Chondrocyte (in vitro differentiated cells): ENCODE measurements at places on chromosomes 1 and 21. TPM values are rescaled to one million over a fixed set of nuclear protein-coding genes. Genes with fewer than 3 reads are reported as not detected.

DNA sequence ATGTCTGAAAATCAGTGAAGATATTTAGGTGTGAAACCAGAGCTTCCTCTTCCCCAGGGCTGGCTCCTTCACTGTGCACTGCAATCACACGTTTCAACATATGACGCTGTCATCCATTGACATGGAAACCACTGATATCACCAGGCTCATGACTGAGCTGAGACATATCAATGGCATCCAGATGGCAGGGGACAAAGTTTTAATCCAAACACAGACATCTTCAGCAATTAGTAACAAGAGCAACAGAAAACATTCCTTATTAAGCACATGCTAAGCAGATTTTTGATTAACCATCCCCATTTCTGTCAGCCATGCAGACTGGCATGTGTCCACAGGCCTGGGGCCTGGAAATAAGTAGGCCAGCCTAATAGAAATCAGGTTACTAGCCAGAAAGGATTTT lies 108.0 kb upstream of the ADAR start:
- no peak overlapping the region for H3K4me3 ChIP-seq
- no peak for DNase-seq
- H3K27me3 ChIP-seq = peaks cover 12% of the 10 kb centered on the region
- no peak overlapping the region for H3K27ac ChIP-seq

The LAMB3 gene
- 5.5 to 6.5 TPM (median 6.3 TPM) in 3 replicates for total RNA-seq

DNA sequence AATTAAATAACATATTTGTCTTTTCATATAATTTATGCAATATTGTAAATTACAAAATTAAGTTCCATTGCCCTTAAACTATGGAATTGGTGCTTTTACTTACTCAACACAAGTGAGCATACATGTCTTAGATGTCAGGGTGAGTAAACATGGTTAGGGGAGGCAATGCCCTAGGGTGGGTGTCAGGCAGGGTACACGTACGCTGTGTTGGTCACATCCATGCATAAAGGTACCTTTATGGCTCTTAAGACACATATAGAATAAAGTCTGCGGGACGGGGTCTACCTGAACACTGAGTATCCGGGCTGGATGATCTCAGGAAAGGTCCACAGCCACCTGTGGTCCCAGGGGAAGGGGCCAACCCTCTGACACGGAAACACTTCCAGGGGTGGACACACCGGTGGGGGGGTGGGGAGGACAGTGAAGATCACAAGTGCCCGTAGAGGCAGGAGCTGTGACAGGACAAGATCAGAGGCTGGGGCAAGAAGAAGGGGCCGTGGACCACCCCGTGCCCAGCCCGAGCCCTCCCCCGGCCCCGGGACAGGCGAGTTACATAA lies 720 bp downstream of the LIN9 start:
- H3K4me3 ChIP-seq = peak overlapping the region; percentile 84
- DNase-seq = no peak
- peak overlapping the region; percentile 45 for H3K27ac ChIP-seq
- H3K4me1 ChIP-seq = peaks cover 11% of the 10 kb centered on the region

DNA sequence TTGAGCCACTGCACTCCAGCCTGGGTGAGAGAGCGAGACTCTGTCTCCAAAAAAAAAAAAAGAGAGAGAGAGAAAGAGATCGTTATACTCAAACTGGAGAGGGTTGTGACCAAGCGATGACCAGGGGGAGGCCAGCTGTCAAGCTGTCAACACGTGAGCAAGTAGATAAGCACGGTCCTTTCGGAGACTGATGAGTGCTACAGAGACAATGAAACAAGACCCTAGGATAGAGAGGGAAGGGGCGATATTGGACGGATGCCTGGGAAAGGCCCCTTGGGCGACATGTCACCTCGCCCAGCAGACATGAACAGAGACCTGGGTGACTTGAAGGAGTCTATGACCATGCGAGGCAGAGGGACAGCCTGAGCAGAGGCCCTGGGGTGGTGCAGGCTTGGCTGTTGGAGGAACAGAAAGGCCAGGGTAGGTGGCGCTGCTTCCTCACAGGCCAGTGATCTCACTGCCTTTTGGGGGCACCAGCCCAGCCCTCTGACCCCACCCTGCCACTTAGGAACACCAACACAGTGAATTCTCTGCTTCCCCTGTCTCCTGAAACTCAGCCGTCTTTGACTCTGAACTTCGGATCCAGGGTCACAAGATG lies 100.8 kb upstream of the IFFO2 start:
- peaks cover 5% of the 10 kb centered on the region for H3K4me1 ChIP-seq
- H3K27me3 ChIP-seq = peaks cover 10% of the 10 kb centered on the region
- no peak overlapping the region for H3K4me3 ChIP-seq
- no peak for DNase-seq
- H3K27ac ChIP-seq = no peak overlapping the region
- H3K36me3 ChIP-seq = no peaks in the 10 kb centered on the region

The TIMM17A gene
- total RNA-seq = 62.5 to 69.6 TPM (median 68.5 TPM) in 3 replicates

DNA sequence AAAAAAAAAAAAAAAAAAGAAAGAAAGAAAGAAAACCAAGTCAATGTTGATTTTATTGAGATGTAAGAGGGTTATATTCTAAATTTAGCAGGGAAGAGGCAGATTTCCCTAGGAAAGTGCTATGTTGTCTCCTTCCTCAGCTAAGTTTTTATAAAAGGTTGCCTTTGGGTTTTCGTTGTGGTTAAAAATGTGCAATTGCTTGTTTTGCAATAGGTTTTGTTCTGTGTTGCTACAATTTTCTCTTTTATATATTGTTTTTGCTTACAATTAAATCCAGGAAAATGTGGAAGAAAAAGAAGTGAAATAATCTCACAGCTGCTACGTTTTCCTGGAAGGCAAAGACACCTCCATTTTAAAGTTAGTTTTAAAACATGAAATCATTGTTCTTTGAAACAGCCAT lies 136.7 kb upstream of the C1orf105 start:
- DNase-seq = no peak
- H3K4me3 ChIP-seq = no peak overlapping the region
- H3K27ac ChIP-seq = no peak overlapping the region
- peaks cover 57% of the 10 kb centered on the region for H3K4me1 ChIP-seq

GRCh38 chr21:45644041-45644906 lies 749 bp downstream of the PCBP3 start:
- no peak for DNase-seq
- H3K4me1 ChIP-seq = peaks cover 30% of the 10 kb centered on the region
- H3K36me3 ChIP-seq = peaks cover 3% of the 10 kb centered on the region
- H3K27ac ChIP-seq = peak overlapping the region; percentile 58
- no peaks in the 10 kb centered on the region for H3K27me3 ChIP-seq
- H3K4me3 ChIP-seq = peak overlapping the region; percentile 70

DNA sequence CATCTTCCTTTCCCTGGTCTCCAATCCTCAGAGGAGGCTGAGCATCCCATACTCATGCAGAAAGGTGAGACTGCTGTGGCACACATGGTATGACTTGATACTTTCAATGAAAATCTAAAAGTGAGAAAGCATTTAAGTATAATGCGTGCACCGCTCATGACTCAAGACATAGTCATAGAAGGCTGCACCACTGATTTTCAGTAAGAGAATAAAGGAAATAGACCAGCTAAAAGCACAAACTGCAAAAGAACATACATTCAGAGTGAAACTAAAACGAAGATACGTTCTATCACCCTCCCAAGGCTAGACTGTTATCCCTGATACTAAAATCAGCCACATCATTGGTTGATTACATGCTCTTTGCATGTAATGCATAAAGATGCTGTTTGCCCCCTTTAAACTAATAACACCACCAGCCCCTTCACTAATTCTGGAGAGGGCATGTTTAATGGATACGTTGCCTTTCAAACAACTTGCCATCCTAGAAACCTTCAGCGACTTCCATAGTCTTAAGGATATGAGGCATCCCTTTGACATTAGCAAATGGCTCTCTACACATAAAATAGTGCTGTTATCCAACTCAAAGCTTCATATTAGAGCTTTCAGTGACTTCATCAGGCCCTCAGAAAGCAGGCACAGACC lies 2.1 kb downstream of the PLD5 start:
- peaks cover 58% of the 10 kb centered on the region for H3K27me3 ChIP-seq
- H3K4me1 ChIP-seq = peaks cover 12% of the 10 kb centered on the region
- H3K4me3 ChIP-seq = no peak overlapping the region

The HAPLN2 gene
- 0.36 TPM in 1 of 3 replicates, not detected in the others for total RNA-seq

- H3K4me1 ChIP-seq = peaks cover 37% of the 10 kb centered on the region
- no peak overlapping the region for H3K4me3 ChIP-seq
- DNase-seq = no peak
Measured at GRCh38 chr1:31981972-31982371, 31.7 kb upstream of the KHDRBS1 start.

The ANKRD34A gene
- 1.2 to 3.1 TPM (median 2.0 TPM) in 3 replicates for total RNA-seq

DNA sequence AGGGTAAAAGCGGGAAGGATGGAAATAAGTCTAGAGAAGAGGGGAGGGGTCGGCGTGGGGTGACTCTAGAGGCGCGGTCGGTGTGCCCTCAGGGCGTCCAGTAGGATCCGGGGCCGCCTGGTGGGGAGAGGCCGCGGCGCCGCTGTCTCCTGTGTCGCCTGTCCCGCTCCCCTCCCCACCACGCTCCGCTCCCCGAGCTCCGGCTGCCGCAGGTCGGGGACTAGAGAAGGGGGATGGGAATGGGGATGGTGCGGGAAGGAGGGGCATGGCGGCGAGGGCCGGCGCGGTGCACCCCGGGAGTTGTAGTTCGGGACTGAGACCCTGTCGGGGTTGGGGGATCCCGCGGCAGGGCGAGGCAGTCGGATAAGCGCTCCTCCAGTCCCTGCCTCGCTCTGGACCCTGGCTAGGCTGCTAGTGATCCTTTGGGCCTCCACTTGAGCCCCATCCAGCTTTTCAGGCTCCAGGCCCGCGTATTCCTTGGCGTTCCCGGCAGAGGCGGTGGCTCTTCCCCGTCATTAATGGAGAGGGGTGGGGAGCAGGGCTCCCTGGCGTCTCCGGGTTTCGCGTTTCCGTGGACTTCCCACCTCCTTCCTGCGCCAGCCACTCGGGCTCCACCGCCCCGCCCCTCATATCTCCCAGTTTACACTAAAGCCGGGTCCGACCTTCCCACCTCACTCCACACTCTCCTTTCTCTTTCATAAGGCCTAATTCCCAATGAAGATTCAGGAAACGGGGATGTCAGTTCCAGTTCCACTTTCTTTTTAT lies at the start of gene ENTREP3:
TSS of gene ENTREP3 (minus strand) at position 241 of the 765 bp plus-strand sequence. CDS start 606 bp downstream, outside the sequence.
- peaks cover 15% of the 10 kb centered on the region for H3K36me3 ChIP-seq
- H3K27me3 ChIP-seq = no peaks in the 10 kb centered on the region
- peak; percentile 97 for DNase-seq
- H3K4me1 ChIP-seq = peaks cover 44% of the 10 kb centered on the region

The ILDR2 gene
- 1.3 to 2.7 TPM (median 1.5 TPM) in 3 replicates for total RNA-seq

- H3K4me1 ChIP-seq = peaks cover 25% of the 10 kb centered on the region
- no peaks in the 10 kb centered on the region for H3K27me3 ChIP-seq
- no peak for DNase-seq
- H3K36me3 ChIP-seq = no peaks in the 10 kb centered on the region
Measured at GRCh38 chr1:234840253-234840652, 230.3 kb upstream of the IRF2BP2 start.

- H3K4me3 ChIP-seq = no peak overlapping the region
- no peak overlapping the region for H3K27ac ChIP-seq
- H3K27me3 ChIP-seq = peaks cover 9% of the 10 kb centered on the region
- DNase-seq = no peak
Measured at GRCh38 chr1:151998611-151999362, 5.1 kb upstream of the S100A10 start.

DNA sequence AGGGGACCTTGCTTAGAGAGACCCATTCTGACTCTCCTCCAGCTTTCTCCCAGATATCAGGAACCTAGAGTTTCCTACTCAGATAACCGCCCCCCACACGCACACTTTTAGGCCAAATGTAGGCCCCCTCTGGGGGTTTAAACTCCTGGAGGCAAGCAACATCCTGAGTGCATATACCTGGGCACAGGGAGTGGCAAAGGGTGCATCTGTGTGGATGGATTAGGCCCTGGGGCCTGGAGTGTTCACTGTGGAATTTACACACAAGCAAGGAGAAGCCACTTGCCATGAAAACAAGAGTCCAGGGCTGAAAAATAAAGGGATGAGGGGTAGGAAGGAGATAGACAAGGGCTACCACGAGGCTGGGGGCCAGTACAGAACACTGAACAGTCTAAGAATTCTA lies 343.1 kb downstream of the NTNG1 start:
- DNase-seq = no peak
- H3K27me3 ChIP-seq = peaks cover 2% of the 10 kb centered on the region
- H3K4me1 ChIP-seq = no peaks in the 10 kb centered on the region
- H3K4me3 ChIP-seq = no peak overlapping the region
- H3K27ac ChIP-seq = no peak overlapping the region
- no peaks in the 10 kb centered on the region for H3K36me3 ChIP-seq

- H3K36me3 ChIP-seq = peaks cover 2% of the 10 kb centered on the region
- H3K27me3 ChIP-seq = peaks cover 25% of the 10 kb centered on the region
- no peak for DNase-seq
- peaks cover 6% of the 10 kb centered on the region for H3K4me1 ChIP-seq
Measured at GRCh38 chr1:78333502-78333901, 157.3 kb upstream of the PTGFR start.

DNA sequence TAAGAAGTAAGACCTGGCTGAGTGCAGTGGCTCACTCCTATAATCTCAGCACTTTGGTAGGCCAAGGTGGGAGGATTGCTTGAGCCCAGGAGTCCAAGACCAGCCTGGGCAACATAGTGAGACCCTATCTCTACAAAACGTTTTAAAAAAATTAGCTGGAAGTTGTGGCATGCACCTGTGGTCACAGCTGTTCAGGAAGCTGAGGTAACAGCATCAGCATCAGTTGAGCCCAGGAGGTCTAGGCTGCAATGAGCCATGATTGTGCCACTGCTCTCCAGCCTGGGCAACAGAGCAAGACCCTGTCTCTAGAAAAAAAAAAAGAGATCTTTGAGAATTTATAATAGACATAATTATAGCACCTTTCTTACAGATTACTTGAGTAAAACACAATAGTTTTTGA lies 36.0 kb downstream of the AGL start:
- H3K27me3 ChIP-seq = no peaks in the 10 kb centered on the region
- H3K36me3 ChIP-seq = peaks cover 13% of the 10 kb centered on the region

GRCh38 chr1:205410581-205411298 lies 11.1 kb downstream of the LEMD1 start:
- H3K27me3 ChIP-seq = peaks cover 28% of the 10 kb centered on the region
- no peak overlapping the region for H3K4me3 ChIP-seq
- H3K4me1 ChIP-seq = no peaks in the 10 kb centered on the region
- H3K36me3 ChIP-seq = no peaks in the 10 kb centered on the region
- DNase-seq = no peak

The INTS3 gene
- total RNA-seq = 48.6 to 61.0 TPM (median 49.1 TPM) in 3 replicates

DNA sequence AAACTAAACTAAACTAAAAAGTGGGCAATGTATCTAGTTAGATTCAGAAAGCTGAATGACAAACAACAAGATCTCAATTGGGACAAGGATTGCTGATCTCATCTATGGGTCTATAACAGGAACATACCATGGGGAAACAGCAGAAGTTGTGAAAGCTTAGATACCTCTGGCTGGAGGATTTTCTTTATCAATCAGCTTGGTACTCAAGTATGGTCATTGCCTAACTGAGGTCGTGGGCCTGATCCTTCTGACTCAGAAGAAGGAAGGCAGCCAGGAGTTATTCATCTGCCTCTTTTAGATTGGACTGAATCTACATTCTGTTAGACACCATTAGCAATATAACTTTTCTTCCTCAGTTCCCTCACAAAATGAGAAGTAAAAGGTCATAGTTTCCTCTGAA lies 39.7 kb downstream of the DNTTIP2 start:
- DNase-seq = no peak
- H3K27me3 ChIP-seq = no peaks in the 10 kb centered on the region
- H3K36me3 ChIP-seq = peaks cover 6% of the 10 kb centered on the region
- no peak overlapping the region for H3K27ac ChIP-seq
- no peak overlapping the region for H3K4me3 ChIP-seq
